ENCODE measurements at places on chromosomes 7 and 10.
A peak's percentile ranks its signal among the peaks of the same experiment; 100 is the strongest.

DNA sequence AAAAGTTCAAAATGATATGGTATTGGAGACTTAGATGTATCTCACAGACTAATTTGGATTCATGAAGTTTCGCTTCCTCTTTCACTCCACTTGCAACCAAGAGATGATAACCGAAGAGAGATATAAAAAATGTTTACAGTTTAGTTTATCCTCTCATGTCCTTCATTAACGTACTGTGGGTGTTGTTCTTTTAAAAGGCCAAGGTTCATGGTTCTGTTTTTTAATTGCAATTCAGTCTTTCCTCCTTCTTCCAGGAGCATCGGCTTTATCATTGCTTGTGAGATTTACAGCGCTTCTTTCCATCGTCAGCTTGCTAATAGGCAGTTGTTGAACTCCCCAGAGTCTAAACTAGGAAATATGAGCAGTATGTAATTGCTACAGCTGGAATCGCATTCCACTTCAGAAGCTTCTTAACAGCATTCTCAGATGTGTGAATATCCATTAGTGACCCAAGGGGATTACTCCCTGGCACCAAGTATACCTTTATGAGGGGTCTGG is 75.9 kb upstream of the HGF start:
- no peak for DNase-seq

GRCh38 chr7:101162551-101163278 is 2.7 kb downstream of the VGF start:
- no peak for DNase-seq

DNA sequence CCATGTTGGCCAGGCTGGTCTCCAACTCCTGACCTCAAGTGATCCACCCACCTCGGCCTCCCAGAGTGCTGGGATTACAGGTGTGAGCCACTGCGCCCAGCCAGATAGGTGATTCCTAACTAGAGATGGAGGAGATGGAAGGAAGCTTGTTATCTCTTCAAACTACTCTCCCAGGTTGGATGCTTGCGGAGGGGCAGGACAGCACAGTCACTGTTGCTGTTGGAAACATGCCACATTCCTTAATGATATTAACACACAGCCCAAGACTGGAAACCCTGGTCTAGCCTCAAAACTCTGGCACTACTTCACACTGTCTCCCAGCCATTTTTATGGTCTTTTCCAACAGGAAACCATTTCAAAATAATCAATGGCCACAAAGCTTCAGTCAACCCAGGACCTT is 468.8 kb upstream of the NRP1 start:
- DNase-seq, result no peak

DNA sequence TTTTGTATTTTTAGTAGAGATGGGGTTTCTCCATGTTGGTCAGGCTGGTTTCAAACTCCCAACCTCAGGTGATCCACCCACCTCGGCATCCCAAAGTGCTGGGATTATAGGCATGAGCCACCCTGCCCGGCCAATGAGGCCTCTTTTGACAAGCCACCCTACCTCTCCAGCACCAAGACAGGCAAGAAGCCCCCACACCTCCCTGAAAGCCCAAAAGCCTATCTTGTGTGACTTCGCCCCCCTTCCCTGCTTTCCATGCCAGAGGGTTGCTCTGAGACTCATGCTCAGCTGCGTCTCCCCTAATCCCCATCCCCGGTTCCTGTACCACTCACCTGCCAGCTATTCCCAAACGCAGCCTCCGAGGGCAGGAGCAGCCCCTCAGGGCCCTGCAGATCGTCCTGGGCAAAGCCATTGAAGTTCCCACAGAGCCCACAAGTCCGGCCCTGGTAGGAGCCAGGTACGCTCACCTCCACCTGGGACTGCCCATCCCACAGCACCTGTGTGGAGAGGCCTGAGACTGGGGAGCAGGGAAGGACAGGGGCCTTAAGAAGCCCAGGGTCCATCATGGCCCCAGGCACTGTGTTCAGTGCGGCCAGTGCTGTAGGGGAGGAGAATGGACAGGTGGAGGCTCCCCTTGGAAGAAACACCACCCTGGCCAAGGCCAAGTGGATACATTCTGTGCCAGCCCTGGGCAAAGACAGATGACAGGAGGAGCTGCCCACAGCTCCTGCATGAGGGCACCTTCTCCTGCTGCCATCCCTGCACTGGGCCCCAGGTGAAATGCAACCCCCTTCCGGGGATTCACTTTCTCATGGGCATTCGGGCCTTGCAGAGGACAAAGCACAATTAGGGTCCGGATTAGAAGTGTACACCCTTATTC is 15.8 kb downstream of the ATP6V1F start:
- DNase-seq, result no peak

DNA sequence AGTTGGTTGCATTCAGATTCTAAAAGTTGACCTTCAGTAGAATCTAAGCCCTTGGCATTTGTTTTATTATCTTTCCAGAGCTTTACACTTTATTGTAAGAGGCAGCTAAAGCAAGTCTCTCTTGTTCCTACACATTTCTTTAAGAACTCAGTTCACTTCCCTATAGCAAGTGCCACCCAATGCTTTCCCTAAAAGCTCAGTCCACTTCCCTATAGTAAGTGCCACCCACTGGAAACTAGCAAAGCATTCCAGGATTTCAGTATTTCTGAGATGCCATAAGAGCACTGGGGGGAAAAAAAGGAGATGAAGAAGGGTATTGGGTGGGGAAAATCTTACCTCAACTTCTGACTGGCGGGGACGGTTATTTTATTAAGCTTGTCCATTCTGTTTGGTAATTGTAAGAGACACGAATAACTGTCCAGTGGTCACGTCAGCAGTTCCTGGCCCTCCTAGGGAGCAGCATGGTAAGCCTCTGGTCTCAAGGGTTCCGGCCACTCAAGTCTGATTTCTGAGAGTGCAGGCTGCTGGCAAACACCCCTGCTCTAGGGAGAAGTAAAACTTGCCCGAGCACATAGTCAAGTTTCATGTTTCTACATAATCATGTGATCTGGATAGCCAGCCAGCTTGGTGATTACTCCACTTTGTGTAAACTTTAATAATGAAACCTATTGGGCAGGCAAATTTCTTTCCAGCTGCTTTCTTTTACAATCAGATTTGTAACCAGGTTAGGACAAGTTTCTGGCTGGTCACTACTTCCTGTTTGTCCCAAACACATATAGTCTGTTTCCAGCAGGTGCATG is at the start of gene BLNK:
Gene BLNK (minus strand): TSS at position 554 of the 800 bp plus-strand sequence. CDS start 171 bp downstream, at position 383.
- DNase-seq, result peak; percentile 76

DNA sequence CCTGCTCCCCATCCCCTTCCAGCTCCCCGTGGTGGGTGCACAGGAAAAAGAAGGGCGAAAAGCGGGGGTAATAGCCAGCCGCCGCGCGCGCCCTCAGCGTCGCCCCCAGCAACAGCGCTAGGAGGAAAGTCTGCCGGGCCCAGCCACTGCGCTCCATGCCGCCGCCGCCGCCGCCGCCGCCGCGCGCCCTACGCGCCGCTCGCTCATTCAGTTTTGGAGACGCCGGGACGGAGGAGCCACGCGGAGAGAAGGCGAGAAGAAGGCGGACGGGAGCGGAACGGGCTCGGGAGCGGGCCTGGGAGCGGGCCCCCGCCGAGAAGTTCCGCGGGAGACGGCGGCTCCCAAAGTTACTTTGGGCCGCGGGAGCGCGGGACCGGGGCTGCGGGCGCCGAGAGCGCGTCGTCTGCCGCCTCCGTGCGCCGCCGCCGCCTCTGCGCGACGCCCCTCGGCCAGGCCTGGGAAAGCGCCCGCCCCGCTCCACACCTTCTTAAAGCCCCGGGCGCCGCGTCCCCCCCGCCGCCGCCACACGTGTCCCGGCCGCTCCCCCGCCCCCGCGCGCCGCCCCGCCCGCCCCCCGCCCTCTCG is at the start of gene RELN:
Gene RELN (minus strand): TSS at position 459 of the 585 bp plus-strand sequence. CDS start 302 bp downstream, at position 157.
- DNase-seq, result peak; percentile 13

DNA sequence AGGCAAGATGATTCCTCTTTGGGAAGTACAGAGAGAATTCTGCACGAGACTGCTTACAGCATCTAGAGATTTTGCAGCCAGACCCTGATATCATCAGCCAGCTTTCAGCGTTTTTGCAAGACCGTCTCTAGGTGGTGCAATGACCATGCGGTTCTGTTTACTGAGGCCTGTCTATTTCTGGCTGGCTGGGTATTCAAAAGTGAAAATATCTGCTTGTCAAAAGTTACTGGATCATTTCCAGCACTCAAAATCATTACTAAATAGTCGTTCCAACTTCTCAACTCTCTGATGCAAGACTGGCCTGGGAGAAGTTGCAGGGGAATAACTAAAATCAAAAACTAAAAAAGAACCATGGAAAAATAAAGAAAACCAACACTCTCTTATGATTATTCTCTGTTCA is 240.1 kb downstream of the ELMO1 start:
- peak; percentile 42 for DNase-seq

DNA sequence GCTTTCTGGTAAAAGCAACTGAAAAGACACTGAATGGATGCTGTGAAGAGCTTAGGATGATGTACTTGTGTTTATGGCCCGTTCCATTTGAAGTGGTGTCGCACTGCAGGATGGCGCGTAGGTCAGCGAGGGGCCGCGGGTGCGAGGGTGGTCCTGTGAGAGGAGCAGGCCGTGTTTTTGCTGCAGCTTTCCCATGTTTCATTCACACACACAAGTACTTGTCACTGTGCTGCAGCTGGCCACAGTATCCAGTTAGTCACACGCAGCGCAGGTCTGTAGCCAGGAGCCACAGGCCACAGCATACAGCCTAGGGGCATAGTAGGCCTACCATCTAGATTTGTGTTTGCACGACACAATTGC is 23.2 kb downstream of the WIPI2 start:
- DNase-seq, result no peak

- DNase-seq, result peak; percentile 32
Measured at GRCh38 chr10:101817337-101818118, 716 bp downstream of the OGA start.

- DNase-seq, result no peak
Measured at GRCh38 chr7:117492649-117493048, 12.8 kb downstream of the CFTR start.

- DNase-seq, result no peak
Measured at GRCh38 chr10:132065491-132066105, at the start of gene JAKMIP3. Gene JAKMIP3, plus strand, starts transcription at chr10:132065946. Its CDS starts 38,863 bp downstream, at chr10:132104809.

DNA sequence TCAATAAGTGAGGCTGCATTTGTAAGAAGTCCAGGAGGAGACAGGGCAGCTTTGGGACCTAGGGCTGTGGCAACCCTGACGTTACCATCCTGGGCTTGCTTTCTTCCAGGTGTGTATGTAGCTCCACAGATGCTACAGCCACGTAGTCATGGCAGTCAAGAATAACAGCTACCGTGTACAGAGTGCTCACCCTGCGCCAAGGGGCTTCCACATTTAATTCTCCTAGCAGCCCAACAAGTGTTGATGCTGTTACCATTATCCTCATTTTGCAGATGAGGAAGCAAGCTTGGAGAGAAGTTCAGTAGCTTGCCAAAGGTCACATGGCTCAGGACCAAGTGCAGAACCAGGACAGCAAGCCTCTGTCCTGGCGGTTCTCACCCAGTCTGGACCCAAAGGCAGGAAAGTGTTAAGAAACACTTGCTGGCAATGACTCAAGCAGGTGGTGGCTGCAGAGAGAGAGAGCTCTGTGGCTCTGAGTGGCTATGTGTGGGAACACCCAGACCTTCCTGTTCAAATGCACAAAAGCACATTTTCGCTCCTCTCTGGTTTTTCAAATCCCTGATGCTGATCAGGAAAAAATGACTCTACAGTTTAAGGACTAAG is 89.8 kb downstream of the CREM start:
- no peak for DNase-seq

DNA sequence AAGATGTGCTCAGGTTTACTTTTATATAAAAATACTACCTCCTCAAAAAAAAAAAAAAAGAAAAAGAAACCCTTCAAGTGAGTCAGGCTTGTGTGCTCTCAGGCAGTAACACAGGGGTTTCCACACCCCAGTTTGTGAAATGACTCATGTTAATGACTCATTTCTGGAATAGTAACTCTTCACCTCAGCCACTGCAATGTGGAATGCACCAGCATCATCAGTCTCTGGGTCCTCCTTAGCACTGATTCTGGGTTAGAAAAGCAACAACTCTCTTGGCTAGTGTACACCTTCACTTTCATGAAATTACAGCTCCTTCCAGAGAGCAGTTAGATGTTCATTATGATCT is 110.6 kb downstream of the EMX2 start:
- peak; percentile 78 for DNase-seq

DNA sequence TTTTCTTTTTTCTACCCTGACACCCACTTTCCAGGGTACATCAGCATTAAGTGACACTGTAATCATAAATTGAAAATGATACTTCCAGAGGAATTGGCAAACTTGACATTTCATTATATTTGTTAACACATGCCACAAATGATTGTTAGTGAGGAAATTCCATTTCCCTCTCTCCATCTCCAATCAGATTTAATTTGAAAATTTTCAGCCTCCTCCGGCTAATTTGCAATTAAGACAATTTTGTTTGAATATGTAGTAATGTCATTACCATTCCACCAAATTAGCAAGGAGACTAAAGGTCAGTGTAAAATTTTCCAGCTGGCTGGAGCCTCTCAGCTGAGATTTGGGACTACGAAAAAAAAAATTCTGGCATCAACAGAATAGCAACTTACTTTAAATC is 242.7 kb downstream of the FOXP2 start:
- DNase-seq, result no peak

DNA sequence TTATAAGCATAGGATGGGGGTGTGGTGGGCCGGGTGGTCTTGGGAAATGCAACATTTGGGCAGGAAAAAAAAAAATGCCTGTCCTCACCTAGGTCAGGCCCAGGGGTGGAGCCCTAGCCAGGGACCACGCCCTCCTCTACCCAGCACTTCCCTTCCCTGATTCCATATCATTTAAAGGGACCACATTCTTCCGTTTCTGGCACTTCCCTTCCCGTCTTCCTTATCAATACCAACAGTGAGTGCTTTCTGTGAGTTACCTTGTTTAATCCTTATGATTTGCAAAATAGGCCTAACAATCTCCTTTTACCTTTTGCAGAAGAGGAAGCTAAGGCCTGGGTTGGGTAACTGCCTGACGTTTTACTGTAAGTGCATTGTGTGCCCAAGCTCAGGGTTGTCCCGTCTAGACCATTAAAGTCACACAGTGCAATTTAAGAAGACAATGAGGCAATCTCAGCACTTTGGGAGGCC is 16.7 kb upstream of the C10orf95 start:
- no peak for DNase-seq

DNA sequence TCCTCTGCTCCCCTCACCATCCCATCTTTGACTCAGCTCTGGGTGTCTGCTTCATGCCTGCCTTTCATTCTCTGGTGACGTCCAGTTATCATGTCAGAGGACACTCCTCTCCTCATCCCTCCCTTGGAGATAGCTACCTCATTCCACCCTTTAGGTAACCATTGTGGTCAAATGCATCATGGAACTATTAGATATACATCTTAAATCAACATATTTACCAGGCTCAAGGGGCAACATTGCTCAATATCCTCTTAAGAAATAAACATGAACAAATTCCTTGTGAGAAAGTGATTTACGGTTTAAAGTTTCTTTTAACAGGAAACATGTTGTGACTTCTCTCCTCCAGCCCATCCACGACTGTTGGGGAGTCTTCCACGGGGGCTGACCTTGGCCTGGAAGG is 511.6 kb upstream of the IGFBP3 start:
- no peak for DNase-seq

DNA sequence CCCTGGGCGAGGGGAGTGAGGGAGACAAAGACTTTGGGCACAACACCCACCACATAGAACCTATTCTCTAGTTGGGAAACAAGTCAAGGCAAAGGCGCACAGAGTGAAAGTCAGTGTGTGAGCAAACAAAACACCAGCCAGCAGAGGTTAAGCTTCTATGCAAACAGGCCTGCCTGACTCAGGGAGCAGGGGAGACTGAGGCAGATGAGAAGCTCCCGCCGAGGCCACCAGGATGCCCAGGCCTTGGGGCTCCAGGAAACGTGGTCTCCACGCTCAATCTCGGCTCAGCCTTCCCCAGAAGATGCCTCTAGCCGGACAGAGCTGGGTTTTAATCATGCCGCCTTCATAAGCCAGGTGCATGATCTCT is 74.1 kb upstream of the KCNMA1 start:
- DNase-seq, result no peak

GRCh38 chr10:31073211-31073610 is 41.5 kb upstream of the ZNF438 start:
- no peak for DNase-seq

Measured in GM10248 (cell line).